ENCODE measurements at places on chromosomes 2 and 18.

GRCh38 chr2:198701481-198701880, 756.3 kb downstream of the SATB2 start:
- DNase-seq = no peak

GRCh38 chr18:28284132-28284531, 107.2 kb upstream of the CDH2 start:
- no peak for DNase-seq

DNA sequence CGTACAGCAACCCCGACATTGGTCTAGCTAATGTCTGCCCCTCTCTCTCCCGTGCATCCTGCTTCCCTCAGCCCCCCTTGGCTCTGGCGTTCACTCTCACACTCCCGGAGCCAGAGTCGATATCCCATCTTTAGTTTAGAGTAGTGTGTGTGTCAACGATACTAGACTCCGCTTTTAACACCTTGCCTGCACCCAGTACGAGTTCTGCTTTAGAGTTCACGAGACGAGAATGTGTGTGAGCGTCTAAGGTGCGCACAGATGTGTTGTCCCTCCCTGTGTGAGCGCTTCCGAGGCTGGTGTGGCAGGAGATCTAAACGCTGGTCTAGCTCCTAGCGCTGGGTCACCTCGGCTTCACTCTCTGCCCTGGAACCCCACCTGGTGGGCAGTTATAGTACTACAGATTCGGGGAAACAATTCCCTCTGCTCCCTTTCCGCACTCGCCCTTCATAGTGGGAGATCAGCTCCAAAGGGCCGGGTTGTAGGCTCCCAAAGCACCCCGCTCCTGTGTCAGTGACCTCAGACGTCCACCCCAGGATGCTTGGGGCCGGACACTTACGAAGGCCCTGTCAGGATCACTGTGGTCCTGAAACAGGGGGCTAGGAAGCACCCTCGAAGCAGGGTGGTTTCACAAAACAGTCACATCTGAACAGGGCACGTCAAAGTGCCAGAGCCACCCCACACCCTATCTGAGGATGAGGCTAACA, 2.6 kb upstream of the CYP26B1 start:
- DNase-seq = peak; percentile 86

GRCh38 chr2:160375037-160375436, 118.6 kb downstream of the RBMS1 start:
- no peak for DNase-seq

- no peak for DNase-seq
Measured at GRCh38 chr2:197256547-197257170, 53.9 kb downstream of the ANKRD44 start.

DNA sequence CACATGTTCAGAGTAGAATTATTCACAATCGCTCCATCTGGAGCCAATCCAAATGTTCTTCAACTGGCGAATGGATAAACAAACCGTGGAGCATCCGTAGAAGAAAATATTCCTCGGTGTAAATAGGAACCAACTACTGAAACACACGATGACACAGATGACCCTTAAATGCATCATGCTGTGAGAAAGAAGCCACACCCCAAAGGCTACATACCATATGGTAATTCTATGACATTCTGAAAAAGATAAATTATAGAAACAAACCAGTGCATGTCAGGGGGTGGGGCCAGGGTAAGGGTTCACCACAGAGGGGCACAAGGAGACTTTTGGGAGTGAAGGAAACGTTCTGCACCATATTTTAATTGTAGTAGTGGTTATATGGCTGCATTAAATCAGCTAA, 312.2 kb upstream of the SMIM21 start:
- no peak for DNase-seq

GRCh38 chr18:10006311-10006893, 92.6 kb downstream of the VAPA start:
- DNase-seq = no peak

DNA sequence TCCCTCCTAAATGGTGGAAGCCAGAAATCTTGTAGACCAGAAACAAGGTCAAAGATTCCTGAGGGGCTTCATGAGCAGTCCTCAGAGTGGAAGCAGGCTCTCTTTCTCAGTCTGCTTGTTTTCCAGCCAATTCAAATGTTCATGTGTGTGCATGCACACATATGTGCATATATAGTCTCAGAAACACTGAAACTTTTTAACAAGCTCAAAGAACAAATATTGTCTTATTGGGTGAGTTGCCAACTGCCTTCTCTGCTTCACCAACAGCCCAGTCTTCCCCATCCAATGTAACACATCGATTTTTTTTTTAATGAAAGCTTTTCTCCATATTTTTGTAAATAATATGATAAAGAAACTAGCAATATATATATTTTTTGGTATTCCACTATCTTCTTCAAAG, 3.7 kb downstream of the CACNB4 start:
- no peak for DNase-seq

DNA sequence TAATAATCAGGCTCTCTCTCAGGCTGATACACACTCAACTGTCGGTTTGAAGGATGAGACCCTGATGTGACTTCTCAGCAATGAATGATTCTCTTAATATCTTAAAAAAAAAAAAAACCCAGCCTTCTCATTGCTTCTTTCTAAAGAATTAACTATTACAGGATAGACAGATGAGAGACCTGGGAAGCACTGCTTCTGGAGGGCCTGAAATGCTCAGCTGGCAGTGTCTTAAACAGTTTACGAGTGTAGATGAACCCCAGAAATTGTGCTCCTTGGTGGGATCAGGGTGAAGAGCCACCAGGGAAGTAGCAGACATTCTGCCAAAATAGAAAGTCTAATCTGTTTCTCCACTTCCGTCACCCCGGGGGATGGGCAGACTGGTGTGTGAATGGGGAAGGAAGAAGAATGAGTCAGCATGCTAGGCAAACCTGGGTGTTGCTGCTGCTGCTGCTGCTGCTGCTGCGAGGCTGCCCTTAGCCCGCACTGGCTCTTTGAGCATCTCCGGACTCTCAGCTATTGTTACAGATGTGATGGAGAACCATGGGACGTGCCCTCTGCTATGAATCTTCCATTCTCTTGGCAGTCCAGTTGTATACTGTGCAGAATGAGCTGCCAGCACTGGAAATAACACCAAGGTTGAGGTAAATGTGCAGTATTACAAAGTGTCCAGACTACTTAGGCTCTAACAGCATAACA, 158.4 kb downstream of the SETBP1 start:
- DNase-seq = peak; percentile 84

GRCh38 chr2:160336635-160337034, 136.6 kb upstream of the ITGB6 start:
- no peak for DNase-seq

- DNase-seq = no peak
Measured at GRCh38 chr2:191463790-191464189, 214.1 kb upstream of the NABP1 start.

GRCh38 chr2:57597940-57598339, 448.7 kb upstream of the VRK2 start:
- DNase-seq = no peak

DNA sequence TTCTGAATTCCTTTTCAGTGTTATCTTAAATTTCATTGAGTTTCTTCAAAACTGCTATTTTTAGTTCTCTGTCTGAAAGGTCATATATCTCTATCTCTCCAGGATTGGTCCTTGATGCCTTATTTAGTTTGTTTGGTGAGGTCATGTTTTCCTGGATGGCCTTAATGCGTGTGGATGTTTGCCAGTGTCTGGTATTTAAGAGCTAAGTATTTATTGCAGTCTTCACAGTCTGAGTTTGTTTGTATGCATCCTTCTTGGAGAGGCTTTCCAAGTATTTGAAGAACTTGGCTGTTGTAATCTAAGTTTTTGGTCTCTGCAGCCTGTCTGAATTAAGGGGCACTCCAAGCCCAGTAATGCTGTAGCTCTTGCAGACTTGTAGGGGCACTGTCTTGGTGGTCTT, 249.3 kb downstream of the ZNF385B start:
- no peak for DNase-seq

DNA sequence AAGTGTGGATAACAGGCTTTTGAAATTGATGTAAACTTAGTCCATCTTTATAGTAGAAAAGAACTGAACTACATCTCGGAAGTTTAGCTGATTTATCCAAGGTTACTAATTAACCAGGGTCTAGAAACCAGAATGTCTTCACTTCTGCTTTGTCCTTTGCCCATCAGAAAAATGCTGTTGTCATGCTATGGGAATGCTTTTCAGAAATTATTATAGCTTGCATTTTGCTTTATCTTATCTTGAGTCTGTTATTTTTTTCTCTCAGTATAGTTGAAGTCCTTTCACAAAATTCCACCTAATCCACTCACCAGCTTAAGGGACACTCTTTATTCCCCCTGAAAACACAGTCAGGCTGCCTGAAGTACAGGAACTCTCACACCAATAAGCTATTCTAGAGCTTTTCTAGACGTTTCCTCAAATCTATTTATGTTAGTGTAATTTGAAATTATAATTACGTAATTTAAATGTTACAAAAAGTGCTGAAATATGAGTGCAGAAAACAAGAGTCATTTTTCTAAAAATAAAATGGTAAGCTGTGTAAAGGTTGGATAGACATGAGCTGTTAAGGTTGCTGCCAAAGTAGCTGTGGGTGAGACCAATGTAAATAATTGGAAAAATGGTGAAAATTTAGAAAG, 456.3 kb downstream of the TGIF1 start:
- DNase-seq = no peak

- DNase-seq = no peak
Measured at GRCh38 chr2:219918944-219919343, 291.5 kb downstream of the SLC4A3 start.

DNA sequence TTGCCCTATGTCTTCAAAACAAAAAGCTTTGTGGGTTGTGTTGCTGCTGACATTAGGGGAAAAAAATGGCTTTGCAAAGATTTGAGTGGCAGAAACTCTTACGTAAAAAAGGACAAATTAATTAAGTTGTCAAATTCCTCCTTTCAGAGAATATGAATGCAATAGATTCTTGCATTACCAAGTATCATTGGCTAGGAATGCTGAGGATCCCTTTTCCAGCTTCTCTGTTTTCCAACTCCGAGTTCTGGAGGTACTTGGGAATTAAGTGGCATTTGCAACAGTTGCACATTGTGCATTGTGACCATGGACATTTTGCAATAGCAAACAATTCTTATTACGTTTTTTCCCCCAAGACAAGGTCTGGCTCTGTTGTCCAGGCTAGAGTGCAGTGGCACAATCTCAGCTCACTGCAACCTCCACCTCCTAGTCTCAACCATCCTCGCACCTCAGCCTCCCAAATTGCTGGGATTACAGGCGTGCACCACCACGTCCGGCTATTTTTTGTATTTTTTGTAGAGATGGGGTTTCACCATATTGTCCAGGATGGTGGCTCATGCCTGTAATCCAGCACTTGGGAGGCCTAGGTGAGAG, 29.9 kb upstream of the PPP1CB start:
- DNase-seq = no peak

- DNase-seq = no peak
Measured at GRCh38 chr18:23667114-23667513, 4.4 kb upstream of the ANKRD29 start.

DNA sequence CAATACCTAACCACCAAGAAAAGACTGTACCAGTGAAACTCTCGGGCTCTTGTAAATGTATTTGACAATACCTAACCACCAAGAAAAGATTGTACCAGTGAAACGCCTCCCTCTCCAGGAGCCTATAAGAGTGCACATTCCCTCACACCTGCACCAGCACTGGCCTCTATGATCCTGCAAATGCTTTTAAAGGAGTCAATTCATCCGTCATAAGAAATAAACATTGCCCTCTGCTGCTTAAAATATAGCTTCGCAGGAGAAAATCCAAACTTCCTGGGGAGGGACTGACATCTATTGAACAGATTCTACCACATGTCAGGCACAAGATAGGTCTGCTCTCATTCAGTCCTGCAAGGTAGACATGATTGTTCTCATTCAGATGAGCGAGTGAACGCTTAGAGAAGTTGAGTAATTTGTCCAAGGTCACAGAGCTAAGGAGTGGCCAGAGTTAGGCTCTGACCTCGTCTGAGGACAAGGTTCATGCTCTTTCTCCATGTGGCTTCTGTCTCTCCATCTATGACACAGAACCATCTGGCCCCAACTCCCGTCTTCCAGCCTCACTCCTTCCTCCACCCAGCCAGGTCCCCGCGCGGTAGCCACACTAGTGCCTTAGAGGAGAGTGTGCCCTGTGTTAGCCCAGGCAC, 38.7 kb downstream of the MCFD2 start:
- DNase-seq = no peak

- no peak for DNase-seq
Measured at GRCh38 chr2:235083822-235084221, 132.0 kb downstream of the SH3BP4 start.

GRCh38 chr2:239727776-239728600, 297.2 kb downstream of the NDUFA10 start:
- no peak for DNase-seq

DNA sequence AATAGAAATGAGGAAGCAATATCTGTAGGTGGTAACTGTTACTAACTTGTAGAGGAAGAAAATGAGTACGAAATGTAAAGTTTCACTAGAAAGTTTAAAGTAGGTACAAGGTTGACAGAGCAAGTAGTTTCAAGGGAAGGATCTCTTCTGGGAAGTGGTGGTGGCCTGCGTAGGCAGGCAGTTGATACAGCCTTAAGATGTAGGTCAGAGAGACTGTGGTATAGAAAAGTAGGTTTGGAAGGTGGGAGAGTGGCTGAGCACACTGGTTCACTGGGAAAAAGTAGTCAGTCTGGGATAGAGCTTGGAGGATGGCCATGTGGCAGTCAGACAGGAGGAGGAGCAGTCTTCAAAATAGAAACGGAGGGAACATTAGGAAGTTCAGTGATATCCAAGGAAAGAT, 23.5 kb downstream of the KDM3A start:
- DNase-seq = no peak

DNA sequence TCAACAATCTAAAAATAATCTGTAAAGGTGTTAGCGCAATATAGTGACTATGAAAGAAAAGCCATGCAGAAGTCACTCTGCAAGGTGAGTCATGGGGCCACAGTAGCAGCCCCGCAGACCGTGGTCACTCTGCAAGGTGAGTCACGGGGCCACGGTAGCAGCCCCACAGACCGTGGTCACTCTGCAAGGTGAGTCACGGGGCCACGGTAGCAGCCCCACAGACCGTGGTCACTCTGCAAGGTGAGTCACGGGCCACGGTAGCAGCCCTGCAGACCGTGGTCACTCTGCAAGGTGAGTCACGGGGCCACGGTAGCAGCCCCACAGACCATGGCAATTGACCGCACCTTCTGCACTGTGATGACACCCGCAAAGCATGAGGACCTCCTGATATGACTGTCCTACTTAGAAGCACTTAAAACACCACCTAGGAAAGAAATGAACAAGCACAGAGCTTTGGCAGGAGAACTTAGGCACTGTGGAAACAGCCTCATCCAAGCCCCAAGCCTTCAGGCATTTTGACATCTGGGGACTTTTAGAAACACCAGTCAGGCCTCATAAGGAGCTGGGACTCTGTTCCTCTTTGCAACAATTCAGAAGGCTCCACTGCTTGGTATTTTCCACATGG, 70.1 kb downstream of the LDLRAD4 start:
- DNase-seq = no peak

DNA sequence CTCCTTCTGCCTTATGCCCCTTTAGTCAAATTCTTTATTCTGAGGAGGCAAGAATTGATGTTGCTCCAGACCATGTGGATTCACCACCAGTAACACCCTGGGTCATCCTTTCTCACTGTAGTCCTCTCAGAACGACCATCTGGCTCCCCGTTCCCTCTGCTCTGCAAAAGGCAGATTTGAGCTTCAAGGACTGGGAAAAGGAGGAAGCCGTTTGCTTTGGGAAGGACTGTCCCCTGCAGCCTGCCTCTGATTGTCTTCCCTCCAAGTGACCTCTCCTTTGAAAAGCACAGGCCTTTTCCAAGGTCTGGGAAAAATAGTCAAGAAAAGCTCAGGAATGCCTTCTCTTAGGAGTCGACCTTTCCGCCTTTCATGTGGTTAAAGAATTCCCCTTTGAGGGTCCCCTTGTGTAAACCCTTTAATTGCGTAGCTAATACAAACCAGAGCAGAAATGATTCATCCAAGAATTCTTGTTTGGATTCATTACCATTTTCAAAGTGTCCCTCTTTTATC, 130.1 kb upstream of the COPS8 start:
- DNase-seq = no peak
